Fibroblast of mammary gland (primary cell): ENCODE measurements at places on chromosomes 7 and 10.

- DNase-seq, result peak; percentile 91
Observed at GRCh38 chr10:119246862-119247549, 39.6 kb downstream of the GRK5 start.

DNA sequence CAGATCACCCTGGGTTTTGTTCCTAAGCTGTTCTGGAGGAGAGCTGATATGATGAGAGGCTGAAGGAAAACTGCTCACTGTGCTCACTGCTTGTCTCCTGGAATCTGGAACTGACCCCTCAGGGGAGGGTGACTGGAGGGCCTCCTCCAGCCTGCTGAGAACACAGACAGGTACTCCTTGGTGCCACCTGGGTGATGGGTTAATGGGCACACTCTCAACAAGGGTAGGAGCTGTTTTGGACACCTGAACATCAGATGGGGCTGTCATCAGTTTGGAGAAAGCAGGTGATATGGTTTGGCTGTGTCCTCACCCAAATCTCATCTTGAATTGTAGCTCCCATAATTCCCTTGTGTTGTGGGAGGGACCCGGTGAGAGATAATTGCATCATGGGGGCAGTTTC, 58.1 kb upstream of the SORCS3 start:
- no peak for DNase-seq

- no peak for DNase-seq
Observed at GRCh38 chr10:43394868-43395267, 14.1 kb downstream of the HNRNPF start.

DNA sequence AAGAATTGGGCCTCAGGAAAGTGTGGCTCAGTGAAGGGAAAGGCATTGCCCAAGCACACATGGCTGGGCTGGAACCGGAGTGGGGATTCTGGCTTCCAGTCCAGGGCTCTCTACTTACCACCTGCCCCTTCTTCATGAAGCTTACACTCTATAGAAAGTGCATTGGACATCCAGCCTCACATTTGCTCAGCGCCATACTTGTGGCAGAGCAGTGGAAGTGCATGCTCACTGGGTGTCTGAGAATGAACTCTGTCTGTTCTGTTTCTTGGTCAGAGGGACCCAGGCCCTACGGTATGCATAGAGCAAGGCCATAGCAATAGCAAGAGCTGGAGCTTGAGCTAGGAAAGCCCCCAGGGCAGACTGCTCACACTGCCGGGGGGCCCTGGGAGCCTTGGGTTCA, 1253.5 kb downstream of the TYW1 start:
- no peak for DNase-seq

- DNase-seq, result no peak
Observed at GRCh38 chr7:116045532-116045931, 15.0 kb upstream of the TFEC start.
